ENCODE measurements at places on chromosomes 2 and 18. TPM values are rescaled to one million over a fixed set of nuclear protein-coding genes. Genes with fewer than 3 reads are reported as not detected.

ZSWIM2 gene
- not detected for total RNA-seq

GPR45 gene
- total RNA-seq: not detected

ASB18 gene
- total RNA-seq: not detected

CXCR1 gene
- not detected for total RNA-seq

IRS1 gene
- 33.2 TPM for total RNA-seq

MOGAT1 gene
- not detected for total RNA-seq

LRPPRC gene
- 63.9 TPM for total RNA-seq

MEIS1 gene
- 107 TPM for total RNA-seq

DTNA gene
- total RNA-seq: 6.8 TPM
